Central memory CD8-positive, alpha-beta T cell (primary cell): ENCODE measurements at places on chromosomes 2 and 18.

DNA sequence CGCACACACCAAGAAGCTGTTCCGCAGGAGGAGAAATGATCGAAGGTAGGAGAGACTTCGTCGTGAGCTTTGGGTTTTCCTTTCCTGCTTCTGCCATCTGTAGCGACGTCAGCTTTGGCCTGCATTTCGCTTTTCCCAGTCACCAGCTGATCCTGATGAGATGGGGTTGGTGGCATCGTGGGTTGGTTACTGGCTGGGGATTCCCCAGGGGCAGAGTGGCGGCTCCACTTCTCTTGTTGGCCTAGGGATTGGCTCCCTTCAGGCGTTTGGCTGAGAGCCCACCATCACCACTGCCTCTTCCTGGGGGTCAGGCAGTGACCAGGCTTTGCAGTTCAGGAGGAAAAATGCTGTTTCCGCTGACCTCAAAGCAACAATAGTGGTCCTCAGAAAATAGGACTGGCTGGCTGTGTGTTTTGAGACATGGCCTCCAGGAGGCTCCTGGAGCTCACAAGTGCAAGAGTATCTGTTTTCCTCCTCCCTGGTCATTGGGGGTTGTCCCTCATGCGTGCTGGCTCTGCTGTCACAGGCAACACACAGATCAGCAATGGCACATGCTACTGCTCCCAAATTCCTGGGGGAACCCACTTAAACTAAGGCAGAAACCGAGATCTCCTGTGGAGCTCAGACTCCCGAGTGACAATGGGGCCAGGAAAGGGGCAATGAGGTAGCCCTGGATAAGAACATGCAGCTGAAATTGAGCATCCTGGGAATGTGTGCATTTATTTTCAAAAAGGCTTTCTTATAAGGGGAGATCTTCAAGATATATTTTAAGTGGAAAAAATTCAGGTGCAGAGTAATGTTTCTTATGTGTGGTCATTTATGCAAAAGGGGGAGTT is 173.0 kb downstream of the CTIF start:
- no peak overlapping the region for H3K27ac ChIP-seq
- DNase-seq: no peak
- peaks cover 17% of the 10 kb centered on the region for H3K27me3 ChIP-seq
- no peaks in the 10 kb centered on the region for H3K36me3 ChIP-seq
- peaks cover 4% of the 10 kb centered on the region for H3K4me1 ChIP-seq

DNA sequence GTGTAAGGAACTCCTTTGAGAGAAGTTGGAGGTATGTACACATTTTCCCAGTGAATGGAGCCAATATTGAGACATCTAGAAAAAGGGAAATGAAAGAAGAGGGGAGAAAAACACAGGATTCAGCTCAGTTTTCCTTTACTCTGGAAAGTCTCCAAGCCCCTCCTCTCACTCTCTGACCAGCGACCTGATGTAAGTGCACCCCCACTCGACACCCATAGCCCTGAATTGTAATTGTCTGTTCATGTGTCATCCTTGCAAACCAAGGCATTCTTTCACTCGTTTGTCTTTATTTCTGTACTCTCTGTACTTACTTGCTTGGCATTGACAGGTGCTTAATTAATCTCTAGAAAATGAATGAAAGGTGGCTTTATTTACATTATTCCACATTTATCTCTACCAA is 55.7 kb upstream of the CTAGE1 start:
- no peak for DNase-seq
- no peak overlapping the region for H3K4me3 ChIP-seq
- no peak overlapping the region for H3K27ac ChIP-seq
- H3K4me1 ChIP-seq: no peaks in the 10 kb centered on the region
- no peaks in the 10 kb centered on the region for H3K36me3 ChIP-seq

- H3K36me3 ChIP-seq: peaks cover 1% of the 10 kb centered on the region
- no peak overlapping the region for H3K4me3 ChIP-seq
- H3K4me1 ChIP-seq: no peaks in the 10 kb centered on the region
Observed at GRCh38 chr2:227932001-227932400, 60.6 kb downstream of the DAW1 start.

DNA sequence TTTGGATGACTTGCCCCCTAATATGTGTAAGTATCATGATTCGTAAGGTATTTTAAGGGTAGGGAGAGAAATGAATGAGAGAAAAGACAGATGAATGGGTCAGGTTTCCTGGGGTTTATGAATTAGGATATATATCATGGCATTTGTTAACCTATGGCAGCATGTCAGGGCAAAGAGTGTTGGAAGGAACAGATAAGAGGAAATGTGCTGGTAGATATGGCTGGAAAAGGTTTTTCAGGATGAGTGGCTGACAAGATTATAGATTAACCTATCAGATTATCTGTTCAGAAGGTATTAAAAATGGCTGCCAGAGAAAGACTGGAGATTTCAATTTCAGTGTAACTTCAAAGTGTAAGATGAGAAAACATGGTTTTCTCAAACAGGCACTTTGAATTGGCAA is 67.8 kb downstream of the SRBD1 start:
- H3K4me3 ChIP-seq: no peak overlapping the region
- no peaks in the 10 kb centered on the region for H3K4me1 ChIP-seq
- no peak overlapping the region for H3K27ac ChIP-seq
- peaks cover 19% of the 10 kb centered on the region for H3K36me3 ChIP-seq
- H3K27me3 ChIP-seq: no peaks in the 10 kb centered on the region
- DNase-seq: no peak

DNA sequence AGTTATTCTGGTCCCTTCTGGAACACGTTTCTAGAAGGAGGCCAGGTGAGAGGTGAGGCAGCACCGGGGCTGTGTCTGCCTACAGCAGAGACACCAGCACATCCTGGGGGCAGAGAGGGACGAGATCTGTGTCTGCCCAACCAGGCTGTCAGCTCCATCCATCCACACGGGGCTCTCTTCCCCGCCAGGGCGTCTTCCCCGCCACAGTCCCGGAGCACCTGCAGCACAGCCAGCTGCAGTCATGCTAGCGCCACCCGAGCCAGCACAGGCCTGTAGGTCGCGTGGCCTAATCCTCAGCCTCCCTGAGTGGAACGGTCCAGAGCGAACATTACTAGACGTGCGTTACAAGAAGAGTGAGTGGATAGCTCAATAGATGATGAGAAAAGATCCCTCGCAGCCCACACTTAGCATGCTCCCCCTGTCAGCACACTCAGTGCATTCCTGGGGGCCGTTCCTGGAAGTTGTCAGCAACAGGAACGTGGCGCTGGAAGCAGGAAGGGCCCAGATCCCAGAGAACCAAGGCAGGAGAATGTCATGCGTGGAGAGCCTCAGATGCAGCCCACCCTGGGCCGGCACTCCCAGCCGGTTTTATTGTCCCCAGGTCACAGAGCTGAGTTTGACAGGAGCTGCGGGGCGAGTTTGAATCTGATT is 179.0 kb downstream of the TWIST2 start:
- H3K4me3 ChIP-seq: no peak overlapping the region
- H3K27me3 ChIP-seq: peaks cover 56% of the 10 kb centered on the region
- no peak for DNase-seq
